ENCODE measurements at places on chromosomes 4 and X.

DNA sequence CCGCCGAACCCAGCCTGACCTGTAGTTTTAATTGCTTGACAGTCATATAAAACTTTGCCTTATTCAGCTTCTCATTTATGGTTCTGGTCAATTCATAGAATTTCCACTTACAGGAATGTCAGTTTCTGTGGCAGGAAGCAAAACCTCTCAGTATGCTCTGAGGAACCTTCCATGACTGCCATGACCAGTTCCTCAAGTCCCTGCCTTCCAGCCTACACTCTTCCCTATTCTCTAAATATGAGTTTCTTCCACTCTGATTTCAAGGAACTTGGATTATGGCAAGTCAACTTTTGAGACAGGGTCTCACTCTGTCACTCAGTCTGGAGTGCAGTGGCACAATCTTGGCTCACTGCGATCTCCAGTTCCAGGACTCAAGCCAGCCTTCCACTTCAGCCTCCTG, 26.0 kb upstream of the NSUN7 start:
- no peak for DNase-seq

GRCh38 chr4:148162991-148163390, 279.2 kb downstream of the NR3C2 start:
- no peak for DNase-seq

DNA sequence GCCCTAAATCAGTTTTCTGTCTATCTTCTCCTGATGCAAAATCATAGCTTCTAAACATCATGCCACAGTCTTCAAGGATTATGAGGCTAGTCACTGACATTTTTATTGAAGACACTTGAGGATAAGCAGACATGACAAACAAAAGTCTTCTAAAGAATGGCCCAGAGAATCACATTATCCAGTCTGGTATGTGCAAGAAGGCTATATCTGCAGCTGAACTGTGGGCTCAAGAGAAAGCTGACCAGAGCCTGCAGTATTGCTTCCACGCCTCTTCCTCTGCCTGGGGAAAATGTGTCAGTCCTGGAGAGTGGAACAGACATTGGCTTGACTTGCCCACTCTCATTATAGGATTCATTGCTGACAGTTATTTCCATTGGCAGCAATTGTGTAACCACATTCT, 553.5 kb downstream of the SPOCK3 start:
- DNase-seq: no peak

DNA sequence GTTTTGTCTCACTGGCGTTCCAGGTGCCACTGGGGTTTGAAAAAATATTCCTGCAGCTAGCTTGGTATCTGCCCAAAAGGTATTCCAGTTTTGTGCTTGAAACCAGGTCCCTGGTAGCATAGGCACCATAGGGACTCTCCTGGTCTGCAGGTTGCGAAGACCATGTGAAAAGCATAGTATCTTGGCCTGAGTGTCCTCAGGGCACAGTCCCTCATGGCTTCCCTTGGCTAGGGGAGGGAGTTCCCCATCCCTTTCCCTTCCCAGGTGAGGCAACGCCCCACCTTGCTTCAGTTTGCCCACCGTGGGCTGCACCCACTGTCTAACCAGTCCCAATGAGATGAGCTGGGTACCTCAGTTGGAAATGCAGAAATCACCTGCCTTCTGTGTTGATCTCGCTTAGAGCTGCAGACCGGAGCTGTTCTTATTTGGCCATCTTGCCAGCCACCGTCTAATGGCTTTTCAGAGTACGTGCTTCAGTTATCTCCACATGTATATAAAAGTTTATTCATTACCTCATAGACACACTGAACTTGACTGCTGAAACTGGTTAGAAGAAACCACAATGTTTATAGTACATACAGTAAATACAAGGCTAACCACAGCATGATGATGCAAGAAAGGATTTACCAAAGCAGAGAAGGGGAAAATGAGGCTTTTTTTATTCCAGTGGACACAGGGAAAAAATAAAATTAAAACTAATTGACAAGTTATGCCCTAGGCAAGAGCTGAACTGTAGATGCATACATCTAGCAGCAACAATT, 10.6 kb downstream of the PBDC1 start:
- no peak for DNase-seq

DNA sequence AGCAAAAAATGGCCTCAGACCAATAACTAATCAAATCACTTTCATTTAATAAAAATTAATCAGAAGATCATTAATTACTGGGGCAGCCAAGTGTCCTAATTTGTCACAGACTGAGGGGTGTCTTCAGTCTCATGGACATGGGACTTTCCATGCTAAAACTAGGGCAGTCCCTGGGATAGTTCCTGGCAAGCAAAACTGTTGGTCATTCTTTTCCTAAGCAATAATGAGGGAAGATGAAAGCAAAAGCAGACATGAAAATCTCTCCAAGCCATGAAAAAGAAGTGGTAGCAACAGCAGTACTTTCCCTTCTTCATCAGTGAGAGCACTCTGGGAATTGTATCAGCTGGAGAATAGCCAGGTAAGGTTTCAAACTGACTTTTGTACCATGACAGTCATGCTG, 3.7 kb upstream of the ANTXR2 start:
- no peak for DNase-seq

- DNase-seq: no peak
Measured at GRCh38 chr4:588351-588849, 12.3 kb upstream of the TMEM271 start.

GRCh38 chrX:40391662-40392061, 189.1 kb upstream of the ATP6AP2 start:
- DNase-seq: no peak

- DNase-seq: no peak
Measured at GRCh38 chr4:4869731-4870571, 10.5 kb downstream of the MSX1 start.

DNA sequence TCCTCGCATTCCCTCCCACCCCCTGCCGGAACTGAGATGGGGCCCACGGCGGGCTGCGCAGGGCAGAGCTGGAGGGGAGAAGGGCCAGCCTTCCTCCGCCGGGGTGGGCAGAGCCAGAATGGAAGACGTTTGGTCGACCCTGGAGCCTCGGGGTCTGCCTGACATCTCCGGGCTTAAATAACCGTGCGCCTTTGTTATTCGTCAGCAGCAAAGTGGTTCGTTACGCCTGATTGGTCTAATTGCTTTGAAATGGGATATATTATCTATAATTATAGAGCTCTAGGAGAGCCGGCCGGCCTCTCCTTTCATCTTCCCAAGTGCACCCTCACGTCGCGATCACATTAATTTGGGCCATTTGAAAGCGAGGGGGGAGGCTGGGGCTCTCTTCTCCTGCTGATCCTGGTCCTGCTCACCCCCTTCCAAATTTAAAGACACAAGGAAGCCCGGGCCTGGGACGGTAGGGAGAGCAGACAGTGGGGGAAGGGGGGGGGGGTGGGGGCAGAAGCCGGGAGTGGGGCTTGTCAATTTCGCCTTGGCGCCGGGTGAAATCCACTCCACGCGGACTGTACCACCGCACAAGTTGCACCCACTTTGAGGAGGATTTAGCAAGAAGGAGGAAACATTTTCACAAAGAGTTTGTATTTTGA, 4.7 kb upstream of the MSX1 start:
- no peak for DNase-seq

- no peak for DNase-seq
Measured at GRCh38 chrX:68183612-68184214, 249.6 kb downstream of the OPHN1 start.

GRCh38 chr4:87227751-87228151, 7.3 kb upstream of the KLHL8 start:
- DNase-seq: no peak

GRCh38 chr4:107616838-107617389, 103.1 kb downstream of the PAPSS1 start:
- DNase-seq: no peak

- no peak for DNase-seq
Measured at GRCh38 chrX:119105826-119106225, 21.8 kb downstream of the KIAA1210 start.

- no peak for DNase-seq
Measured at GRCh38 chrX:17591741-17592110, 145.6 kb upstream of the SCML1 start.

DNA sequence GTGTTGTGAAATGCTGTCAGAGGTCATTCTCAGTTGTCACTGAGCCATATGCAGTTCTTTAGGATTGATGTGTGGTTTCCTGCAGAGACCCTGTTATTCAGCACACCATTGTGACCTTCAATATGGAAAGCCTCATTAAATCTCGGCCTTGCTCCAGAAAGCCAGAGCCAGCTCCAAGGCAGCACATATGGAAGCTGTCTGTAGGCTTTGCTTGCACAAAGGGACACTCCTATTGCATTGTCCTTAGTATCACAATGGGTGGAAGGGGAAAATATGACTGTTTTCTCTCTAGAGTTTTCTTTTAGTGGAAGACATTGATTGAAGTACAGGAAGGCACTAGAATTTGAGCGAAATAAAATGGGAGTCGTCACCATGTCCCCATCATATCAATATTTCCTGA, 179.0 kb downstream of the CEP135 start:
- DNase-seq: no peak

DNA sequence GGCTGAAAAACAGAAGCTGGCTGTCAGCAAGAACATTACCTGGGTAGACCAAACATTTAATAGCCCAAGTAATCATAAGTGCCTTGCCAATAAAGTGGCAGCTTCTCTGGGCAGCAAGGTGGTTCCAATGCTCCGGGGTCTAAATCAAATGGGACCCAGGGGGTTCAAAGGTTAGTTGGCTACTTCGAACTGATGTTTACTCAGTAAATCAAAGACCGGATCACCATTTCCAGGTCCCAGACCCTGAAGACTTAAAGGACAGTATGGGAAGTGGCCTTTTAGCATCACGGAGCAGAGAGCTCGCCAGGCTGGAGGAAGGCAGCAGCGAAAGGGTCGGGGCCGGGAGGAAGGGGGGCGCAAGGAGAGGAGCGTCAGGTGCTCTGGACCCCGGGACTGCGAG, 1.0 kb downstream of the SH3KBP1 start:
- DNase-seq: no peak

DNA sequence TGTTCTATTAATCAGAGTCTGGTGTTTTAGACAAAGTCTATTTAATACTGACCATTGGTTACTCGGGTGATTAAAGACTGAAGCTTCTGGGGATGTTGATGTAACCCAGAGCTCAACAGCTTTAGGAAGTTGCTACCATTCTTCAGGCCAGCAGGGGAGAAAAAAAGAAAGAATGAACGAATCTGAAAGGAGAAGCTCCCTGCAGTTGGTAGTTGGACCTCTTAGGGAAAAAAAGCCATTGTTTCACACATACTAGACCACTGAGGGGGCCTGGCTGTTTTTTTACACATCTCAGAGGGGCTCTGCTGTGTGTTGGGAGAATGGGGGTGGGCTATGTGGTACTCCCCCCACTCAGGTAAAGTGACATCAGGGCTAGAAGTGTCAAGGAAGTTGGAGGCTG, 378.9 kb downstream of the KCNIP4 start:
- no peak for DNase-seq

GRCh38 chr4:56321251-56321650, 66.0 kb downstream of the AASDH start:
- no peak for DNase-seq

GRCh38 chr4:68591204-68591603, 15.1 kb upstream of the UGT2B17 start:
- DNase-seq: no peak

DNA sequence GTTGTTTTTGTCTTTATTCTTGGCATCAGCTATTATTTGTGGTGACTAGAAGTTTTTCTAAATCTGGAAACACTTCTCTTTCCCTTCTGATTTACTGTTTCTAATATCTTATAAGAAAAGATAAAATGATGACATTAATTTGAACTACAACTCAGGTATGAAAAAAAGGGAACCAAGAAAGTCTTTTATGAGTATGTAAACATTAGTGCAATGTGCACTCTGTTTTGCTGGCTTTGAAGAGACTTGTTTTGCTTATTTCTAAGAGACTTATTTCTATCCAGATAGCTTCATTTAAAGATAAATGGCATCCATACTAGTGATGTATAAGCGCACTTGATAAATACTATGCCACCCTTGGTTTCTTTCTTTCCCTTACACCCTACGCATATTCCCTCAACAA, 10.1 kb upstream of the AMBN start:
- DNase-seq: no peak

DNA sequence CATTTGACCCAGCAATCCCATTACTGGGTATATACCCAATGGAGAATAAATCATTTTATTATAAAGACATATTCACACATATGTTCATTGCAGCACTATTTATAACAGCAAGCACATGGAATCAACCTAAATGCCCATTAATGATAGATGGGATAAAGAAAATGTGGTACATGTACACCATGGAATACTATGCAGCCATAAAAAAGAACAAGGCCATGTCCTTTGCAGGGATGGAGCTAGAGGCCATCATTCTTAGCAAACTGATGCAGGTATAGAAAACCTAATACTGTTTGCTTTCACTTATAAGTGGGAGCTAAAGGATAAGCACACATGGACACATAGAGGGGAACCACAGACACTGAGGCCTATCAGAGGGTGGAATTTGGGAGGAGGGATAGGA, 22.6 kb downstream of the RASSF6 start:
- DNase-seq: no peak

- no peak for DNase-seq
Measured at GRCh38 chr4:125801373-125801772, 486.6 kb downstream of the FAT4 start.

DNA sequence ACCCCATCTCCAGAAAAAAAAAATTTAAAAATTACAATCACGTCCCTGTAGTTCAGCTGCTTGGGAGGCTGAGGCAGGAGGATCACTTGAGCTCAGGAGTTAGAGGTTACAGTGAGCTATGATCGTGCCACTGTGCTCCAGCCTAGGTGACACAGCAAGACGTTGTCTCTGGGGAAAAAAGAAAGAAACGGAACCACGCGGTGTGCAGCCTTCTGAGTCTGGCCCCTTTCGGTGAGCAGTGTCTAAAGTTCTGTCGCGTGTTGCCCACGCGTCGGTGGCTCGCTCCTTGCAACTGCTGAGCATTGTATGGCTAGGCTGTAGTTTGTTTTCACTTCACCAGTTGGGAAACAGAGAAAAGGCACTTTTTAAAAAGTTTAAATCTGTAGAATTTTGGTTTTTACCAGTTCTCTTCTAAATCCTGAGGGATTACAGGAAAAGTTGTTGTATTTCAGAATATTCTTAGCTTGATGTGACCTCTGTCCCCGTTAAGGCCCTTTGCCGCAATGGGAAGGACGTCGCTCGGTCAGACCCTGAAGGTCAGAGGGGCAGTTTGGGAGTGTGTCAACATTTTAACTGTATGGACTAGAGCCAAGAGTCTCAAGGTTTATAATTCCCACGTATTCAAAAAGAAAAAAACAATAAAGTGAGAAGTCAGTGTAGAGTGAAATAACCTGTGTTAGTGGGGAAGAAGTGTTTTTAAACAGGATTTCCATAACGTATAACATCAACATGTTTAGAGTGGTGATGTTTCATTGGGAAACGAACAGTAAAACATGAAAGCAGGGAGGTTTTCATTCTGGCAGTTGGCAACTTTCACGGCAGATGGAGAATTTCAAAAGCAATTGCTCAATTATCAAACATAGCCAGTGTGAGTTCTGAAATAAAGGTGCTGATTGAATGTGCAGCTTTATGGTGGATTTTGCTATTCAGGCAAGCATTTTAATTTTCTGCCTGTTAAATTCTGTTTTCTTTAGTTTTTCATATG, 45.8 kb upstream of the MSANTD1 start:
- DNase-seq: no peak

Measured in urinary bladder (tissue), 4 donors.